ENCODE measurements at places on chromosomes 7 and 10.

DNA sequence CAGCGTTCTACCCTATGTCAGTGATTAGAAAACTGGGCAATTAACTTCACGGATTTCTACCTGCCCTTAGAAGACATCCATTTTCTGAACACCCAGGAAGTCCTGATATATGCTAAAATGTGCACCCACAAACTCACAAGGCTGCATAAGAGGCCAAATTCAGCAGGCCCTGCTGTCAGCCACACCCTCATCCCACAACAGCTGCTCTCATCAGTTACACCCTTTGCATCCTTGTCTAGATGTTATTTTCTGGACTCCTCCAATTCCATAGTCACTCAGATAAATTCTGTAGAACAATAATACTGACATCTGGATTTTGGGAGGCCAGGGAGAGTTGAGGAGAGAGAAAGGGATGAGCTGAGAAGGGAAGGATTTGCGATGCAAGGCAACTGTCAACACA lies 208.9 kb downstream of the TAX1BP1 start:
- DNase-seq: no peak

- DNase-seq: no peak
These were observed 11.6 kb downstream of the RPS24 start for GRCh38 chr10:78045237-78045636.

- no peak for DNase-seq
These were observed 344.1 kb upstream of the HPS1 start for GRCh38 chr10:98790817-98791216.

DNA sequence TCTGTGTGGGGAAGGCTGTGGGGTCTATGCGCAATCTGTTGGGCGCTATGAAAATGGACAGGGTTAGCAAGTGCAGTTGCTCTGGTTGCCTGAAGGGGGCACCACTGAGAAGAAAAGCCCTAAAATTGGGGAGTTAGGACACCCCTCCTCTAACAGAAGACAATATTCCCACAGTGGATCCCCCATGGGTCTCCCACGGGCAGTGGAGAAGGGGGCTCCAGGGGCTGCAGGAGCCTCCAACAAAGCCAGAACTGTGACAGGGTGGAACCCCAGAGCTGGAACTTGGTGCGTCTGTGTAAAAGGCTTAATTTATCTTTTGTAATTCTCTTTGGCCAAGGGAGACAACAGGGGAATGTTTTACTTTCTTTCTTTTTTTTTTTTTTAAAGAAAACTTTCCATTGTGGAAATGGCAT lies 12.5 kb upstream of the COL13A1 start:
- DNase-seq: no peak

GRCh38 chr10:8401531-8401930 lies 347.0 kb downstream of the GATA3 start:
- no peak for DNase-seq

Measured in AG04450 (cell line).